ENCODE measurements at places on chromosomes 7 and 10. TPM values are rescaled to one million over a fixed set of nuclear protein-coding genes. Genes with fewer than 3 reads are reported as not detected.
A peak's percentile ranks its signal among the peaks of the same experiment; 100 is the strongest.

DENND2A gene
- total RNA-seq: 5.4 TPM

- no peak for DNase-seq
Measured at GRCh38 chr10:85137253-85137652, 808.9 kb downstream of the CCSER2 start.

- DNase-seq: peak; percentile 75
Measured at GRCh38 chr10:99532687-99533495, at the start of gene NKX2-3. NKX2-3 (plus strand) TSS chr10:99532942; CDS start chr10:99533132, 190 bp downstream.

DNA sequence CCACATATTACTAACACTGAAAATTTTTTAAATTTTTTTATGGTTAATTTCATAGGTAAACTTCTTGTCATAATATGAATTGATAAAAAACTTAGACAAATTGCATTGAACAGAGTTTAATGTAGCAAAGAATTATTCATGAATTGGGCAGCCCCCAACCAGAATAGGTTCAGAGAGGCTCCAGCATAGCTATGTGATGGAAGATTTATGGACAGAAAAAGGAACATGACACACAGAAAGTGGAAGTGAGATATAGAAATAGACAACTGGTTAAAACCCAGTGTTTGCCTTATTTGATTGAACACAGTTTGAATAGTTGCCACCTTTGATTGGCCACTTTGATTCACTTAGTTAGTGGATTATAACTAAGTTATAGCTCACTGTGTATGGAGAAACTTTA, 87.2 kb downstream of the AHR start:
- DNase-seq: no peak

- DNase-seq: peak; percentile 98
Measured at GRCh38 chr7:131244259-131244852, 83.3 kb upstream of the MKLN1 start.

GRCh38 chr7:51980812-51981211, 664.2 kb upstream of the COBL start:
- no peak for DNase-seq

DNA sequence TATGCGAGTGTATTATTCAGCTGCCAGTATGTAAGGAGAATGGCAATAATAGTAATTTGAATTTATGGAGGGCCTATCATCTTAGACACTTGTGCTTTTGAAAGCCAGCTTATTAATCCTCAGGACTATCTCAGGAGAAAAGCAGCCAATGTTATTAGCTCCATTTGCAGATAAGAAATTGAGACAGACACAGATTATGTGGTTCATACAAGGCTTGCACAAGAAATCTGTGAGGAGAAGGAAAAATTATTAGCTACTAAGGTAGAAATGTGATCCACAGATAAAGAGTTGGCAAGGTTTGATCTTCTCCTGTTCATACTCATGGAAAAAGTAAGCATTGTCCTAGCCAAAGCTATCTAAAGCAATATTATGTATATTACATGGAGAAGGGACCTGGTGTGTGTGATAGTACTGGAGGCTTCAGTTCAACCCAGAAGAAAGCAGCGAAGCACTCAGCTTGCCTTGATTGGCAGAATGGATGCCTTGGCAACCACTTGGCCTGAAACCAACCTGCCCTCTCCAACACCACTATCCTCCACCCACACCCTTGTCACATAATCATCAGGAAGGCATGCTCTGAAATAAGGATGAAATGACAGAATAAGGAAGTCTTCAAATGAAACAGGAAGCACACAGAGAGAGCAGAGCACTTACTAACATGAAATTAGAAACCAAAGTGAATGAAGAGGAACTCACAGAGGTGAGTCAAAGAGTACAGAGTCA, 18.0 kb downstream of the MACC1 start:
- peak; percentile 98 for DNase-seq

DNA sequence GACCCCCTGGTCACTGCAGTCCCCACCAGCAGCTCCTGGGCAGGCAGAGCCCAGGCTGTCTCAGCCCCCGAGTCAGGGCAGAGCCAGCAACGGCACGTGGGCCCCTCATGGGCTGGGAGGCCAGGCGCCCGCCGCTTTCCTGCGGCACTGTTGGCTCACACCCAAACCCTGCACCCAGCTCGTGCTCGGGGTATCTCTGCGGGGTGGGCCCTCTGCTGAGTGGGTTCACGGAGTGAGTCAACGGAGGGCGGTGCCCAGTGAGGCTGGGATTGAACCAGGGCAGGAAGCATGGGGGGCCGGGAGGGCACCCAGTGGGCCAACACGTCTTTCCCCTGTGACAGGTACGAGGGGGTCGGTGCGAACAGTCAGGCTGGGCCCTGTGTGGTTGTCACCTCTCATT, 28.9 kb downstream of the ADAP1 start:
- DNase-seq: peak; percentile 69

All from Daoy (cell line).